ENCODE measurements at places on chromosomes 7 and 10. TPM values are rescaled to one million over a fixed set of nuclear protein-coding genes. Genes with fewer than 3 reads are reported as not detected.

Gene ADAMTS14
- total RNA-seq, result 5.7 TPM

Gene OR2A12
- total RNA-seq, result not detected

Gene CDHR3
- total RNA-seq, result 12.0 TPM

Gene FAM171A1
- total RNA-seq, result 11.0 TPM

Gene CARD11
- 1.0 TPM for total RNA-seq

Gene DRGX
- total RNA-seq, result not detected

Gene AEBP1
- 32.4 TPM for total RNA-seq

Gene MCM10
- 4.2 TPM for total RNA-seq

Gene KCND2
- 2.6 TPM for total RNA-seq

Gene UNCX
- not detected for total RNA-seq

Gene CCDC7
- total RNA-seq, result 71.5 TPM

Gene OPN1SW
- total RNA-seq, result not detected

Gene MICU1
- 57.9 TPM for total RNA-seq

Gene ANKRD61
- total RNA-seq, result not detected

Gene RBM17
- total RNA-seq, result 41.2 TPM

Gene ASB10
- 3.7 TPM for total RNA-seq

Gene NPSR1
- total RNA-seq, result 1.6 TPM

Gene CAV2
- total RNA-seq, result 35.0 TPM

Gene DLG5
- total RNA-seq, result 14.1 TPM

Gene COL13A1
- total RNA-seq, result 13.0 TPM

Gene RBAK
- 6.3 TPM for total RNA-seq

Gene CADPS2
- 12.5 TPM for total RNA-seq

Gene C10orf53
- total RNA-seq, result not detected

Gene GNAT3
- total RNA-seq, result not detected

Gene OIT3
- 10.4 TPM for total RNA-seq

Gene CALHM2
- total RNA-seq, result 4.7 TPM

Gene ARL3
- total RNA-seq, result 5.2 TPM

Gene LIPM
- under 0.01 TPM for total RNA-seq

Gene SCART1
- 1.6 TPM for total RNA-seq

Gene TMUB1
- total RNA-seq, result 12.5 TPM

Gene HOXA11
- total RNA-seq, result 2.1 TPM

Gene FFAR4
- 0.52 TPM for total RNA-seq

Gene NCF1
- 1.6 TPM for total RNA-seq

Gene FAM131B
- total RNA-seq, result 1.0 TPM

Gene KCNH2
- total RNA-seq, result 7.3 TPM

Measured in skeletal muscle tissue (tissue), 5 donors.